Tongue (tissue), 3 donors: ENCODE measurements at places on chromosomes 2 and 18. TPM values are rescaled to one million over a fixed set of nuclear protein-coding genes. Genes with fewer than 3 reads are reported as not detected.

PDCD1 gene
- total RNA-seq: not detected

DNA sequence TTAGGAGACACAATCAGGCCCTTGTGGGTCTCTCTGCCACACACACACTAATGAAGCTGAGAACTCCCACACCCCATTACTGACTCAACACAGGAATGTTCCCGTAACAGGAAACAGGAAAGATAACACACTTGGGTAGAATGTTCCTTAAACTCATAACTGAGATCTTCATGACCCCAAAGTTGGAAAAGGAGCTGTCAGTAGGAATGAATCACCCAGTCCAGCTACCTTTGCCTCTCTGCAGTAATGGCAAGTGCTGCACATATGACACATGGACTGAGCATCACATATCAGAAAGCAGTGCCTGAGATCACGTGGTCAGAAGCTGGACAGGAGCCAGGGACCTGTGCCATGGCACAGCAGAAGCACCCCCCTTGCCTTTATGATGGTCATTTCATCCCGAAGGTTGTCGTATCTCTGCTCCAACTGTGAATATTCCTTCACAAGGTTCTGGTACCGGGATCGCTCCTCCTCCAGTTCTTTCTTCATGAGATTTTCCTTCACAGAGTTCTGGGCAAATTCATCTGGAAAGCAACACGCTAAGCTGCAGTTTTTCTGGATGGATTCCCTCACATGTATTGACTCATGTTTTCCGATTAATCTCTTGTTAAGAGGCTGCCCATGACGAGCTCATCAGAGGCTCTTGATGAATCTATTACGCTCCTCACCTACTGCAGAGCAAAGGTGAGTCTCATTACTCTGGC lies 65.4 kb upstream of the ACAA2 start:
- no peak for DNase-seq

DNA sequence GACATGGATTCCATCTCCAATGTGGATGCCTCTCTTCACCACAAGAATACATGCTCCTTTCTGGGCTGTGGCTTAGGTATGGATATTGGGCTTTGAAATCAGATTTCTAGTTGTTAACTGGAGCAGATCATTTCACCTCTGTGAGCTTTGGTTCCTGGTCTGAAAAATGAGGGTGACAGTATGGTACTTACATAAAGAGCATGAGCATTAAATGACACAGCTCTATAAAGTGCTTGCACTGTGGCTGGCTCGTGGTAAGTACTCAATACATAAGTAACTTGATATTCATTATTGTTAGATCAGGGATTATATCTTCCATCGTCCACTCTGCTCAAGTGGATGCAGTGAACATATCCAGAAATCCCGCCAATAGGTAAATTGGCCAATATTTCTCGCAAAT lies 33.4 kb downstream of the ARHGAP25 start:
- DNase-seq: no peak

GRCh38 chr2:21041943-21042707 lies 1.7 kb downstream of the APOB start:
- no peak for DNase-seq

- DNase-seq: no peak
These were observed 198.2 kb downstream of the ADCYAP1 start for GRCh38 chr18:1102848-1103247.

DNA sequence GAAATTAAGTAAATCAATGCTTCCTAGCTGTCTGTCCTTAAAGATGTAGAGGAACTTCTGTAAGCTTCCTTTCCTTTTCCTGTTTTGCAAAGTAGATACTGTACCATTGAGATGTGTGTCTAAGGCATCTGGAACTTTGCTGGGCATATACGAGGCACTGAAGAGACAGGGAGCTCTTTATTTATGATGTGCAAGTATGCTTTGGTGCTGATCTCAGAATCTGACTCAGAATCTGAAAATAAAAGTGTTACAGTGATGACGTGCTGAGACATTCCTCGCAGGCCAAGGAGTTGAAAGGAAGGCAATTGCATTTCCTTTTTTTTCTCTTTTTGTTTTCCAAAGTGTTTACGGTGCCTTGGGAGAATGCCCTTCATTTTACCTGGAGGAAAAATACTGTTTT lies 230.9 kb upstream of the RGPD4 start:
- peak; percentile 12 for DNase-seq
